ENCODE measurements at places on chromosomes 3 and 15.
A peak's percentile ranks its signal among the peaks of the same experiment; 100 is the strongest.

DNA sequence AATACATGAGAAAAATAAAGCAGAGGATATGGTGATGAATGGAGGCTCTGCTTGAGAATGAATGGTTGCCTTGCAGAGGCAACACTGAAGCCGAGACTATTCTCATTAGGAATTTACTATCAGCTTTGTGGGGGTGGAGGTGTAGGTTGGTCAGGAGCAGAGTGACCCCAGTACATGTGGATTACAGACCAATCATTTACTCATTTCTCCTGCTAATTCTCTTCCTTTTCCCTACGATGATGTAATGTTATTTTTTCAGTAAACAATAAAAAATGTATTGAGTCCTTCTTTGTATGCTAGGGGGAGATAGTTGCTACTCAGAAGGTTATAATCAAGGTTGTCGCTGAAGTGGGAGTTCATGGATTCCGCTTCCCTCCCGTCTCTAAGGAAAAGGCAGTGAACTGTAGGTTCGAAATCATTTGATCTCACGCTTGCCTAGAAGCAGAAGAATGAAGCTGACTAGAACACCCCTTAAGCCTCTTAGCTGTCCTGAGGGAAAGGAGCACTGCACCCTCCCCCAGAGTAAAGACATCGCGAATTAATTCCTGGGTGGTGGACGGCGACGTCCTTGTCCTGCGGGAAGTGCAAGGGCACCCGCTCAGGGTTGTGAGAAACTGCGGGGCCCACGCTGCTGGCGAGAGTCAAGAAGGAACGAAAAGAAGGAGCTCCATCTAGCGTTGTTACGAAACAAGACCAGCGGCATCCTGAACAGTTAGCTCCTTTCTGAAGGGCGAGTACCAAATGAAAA lies 213.2 kb upstream of the PFN2 start:
- DNase-seq: peak; percentile 68

- DNase-seq: no peak
These were observed 42.2 kb downstream of the SPSB4 start for GRCh38 chr3:141093397-141093796.

DNA sequence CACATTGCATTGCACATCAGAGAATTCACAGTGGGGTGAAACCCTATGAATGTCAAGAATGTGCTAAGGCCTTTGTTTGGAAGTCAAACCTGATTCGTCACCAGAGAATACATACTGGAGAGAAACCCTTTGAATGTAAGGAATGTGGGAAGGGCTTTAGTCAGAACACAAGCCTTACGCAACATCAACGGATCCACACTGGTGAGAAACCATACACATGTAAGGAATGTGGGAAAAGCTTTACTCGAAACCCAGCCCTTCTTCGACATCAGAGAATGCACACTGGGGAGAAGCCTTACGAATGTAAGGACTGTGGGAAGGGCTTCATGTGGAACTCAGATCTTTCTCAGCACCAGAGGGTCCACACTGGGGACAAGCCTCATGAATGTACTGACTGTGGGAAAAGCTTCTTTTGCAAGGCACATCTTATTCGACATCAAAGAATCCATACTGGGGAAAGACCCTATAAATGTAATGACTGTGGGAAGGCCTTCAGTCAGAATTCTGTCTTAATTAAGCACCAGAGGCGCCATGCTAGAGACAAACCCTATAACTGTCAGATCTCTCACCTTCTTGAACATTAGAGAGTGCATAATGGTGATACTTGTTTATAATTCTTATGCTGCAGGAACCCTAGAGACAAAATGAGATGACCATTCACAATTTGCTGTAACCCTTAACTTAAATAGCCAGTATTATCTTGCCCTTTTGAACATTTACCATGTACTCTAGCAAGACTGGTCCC lies 9.0 kb downstream of the ZNF662 start:
- no peak for DNase-seq

GRCh38 chr3:152331018-152331541 lies 62.4 kb downstream of the MBNL1 start:
- DNase-seq: peak; percentile 47

- DNase-seq: no peak
These were observed 23.6 kb downstream of the UBE2E1 start for GRCh38 chr3:23829242-23829934.

- peak; percentile 16 for DNase-seq
These were observed 45.6 kb downstream of the DLEC1 start for GRCh38 chr3:38084334-38085310.

- DNase-seq: no peak
These were observed 2.0 kb downstream of the RAB7A start for GRCh38 chr3:128727996-128728395.

DNA sequence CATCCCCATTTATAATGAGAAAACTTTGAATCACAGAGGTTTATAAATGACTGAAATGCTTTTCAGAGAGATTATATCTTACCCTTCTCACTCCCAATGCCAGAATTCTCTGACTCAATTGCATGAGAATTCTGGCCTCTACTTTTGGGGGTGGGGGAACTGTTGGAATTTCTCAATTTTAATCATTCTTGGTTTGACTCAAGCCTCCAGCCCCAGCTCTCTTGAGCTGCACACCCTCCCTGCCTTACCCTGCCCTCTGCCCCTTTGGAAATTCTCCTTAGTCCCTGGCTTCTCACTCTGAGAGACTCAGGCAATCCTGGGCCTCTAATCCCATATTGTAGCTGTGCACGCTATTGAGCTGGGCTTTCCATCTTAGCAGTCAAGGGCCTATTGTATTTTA lies 44.2 kb downstream of the ZNF589 start:
- DNase-seq: no peak

- no peak for DNase-seq
These were observed 44.0 kb downstream of the CD200 start for GRCh38 chr3:112376992-112377391.

- no peak for DNase-seq
These were observed 5.7 kb downstream of the FURIN start for GRCh38 chr15:90873998-90874605.

DNA sequence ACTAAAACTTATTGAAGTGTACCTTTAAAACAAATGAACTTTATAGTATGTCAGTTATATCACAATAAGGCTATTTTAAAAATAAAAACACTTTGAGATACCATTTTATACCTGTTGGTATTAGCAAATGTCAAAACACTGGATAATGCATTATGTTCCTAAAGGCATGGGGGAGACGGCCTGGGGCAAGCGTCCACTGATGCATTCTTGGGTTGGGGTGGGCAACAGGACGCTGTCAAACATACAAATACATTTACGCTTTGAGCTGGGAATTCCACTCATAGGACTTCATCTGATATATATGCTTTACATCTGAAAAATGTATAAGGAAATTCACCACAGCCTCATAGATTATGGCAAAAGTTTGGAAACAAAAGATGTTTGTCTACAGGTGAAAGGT lies 7.6 kb upstream of the GATA2 start:
- DNase-seq: no peak

DNA sequence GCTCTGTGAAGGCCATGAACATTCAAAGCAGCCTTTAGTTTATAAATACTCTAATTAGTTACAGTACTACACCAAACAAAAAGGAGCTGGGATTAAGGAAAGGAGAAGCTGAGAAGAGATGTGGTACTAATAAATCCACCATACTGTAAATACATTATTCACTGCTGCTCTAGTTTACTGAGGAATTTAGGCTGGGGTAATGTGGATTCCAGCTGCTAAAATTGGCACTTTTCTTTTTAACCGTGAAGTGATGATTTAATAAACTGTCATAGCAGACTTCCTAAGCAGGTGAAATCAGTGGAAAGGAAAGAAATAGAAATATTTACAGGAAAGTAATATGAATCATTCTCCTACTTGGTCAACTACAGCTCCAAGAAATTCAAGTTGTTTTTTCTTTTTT lies 88.7 kb downstream of the TFG start:
- no peak for DNase-seq

DNA sequence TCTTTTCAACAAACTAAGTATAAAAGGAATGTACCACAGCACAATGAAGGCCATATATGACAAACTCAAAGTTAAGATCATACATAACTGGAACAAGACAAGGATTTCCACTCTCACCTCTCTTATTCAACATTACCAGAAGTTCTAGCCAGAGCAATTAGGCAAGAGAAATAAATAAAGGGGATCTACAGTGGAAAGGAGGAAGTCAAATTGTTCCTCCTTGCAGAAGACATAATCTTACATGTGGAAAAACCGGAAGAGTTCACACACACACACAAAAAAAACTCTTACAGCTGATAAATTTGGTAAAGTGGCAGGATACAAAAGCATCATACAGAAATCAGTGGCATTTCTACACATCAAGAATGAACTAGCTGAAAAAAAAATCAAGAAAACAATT lies 277.9 kb downstream of the MCTP2 start:
- no peak for DNase-seq

Data from activated CD4-positive, alpha-beta T cell treated with anti-CD3 and anti-CD28 coated beads, Interleukin-2, Interleukin-6, amounts not matched to agents 100 ng/mL and 50 ng/mL, durations not matched to agents 16 hours and 8 hours (primary cell).